ENCODE measurements at places on chromosomes 6 and 20.

DNA sequence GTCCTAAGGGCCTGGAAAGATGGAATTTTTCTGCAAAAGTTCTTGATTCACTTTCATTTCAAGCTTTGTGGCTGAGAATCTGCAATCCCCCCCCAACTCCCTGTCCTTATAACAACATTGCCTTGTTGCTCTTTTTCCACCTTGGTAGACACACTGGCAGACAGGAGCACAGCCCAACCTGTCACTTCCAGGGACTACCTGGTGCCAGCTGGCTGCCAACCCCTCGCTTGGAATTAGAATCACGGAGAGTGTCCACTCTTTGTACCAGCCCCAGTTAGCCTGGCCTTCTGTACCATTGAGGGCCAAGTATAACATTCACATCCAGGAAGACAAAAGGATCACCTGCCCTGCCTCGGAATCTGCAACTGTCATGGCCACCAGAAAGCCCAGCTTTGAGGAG, 74.7 kb downstream of the POPDC3 start:
- DNase-seq: no peak

DNA sequence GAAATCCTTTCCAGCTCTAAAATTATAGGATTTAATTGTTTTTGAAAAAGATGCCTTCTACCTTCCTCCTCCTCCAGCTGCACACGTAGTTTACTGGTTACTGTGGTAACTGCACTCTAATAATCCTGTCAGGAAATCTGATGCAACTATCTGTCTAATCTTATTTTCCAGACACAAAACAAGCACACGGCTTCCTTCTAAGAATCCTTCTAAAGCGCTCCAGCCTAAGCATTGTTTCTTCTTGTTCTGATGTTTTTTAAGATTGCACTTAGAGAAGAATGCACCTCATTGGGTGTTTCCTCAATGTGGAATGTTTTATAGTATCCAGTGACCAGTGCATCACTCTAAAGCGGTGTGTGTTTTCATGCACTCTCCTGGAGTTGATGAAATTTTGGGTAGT, 63.6 kb downstream of the CARMIL1 start:
- no peak for DNase-seq

- peak; percentile 50 for DNase-seq
These were observed 6.8 kb downstream of the ADA start for GRCh38 chr20:44644667-44645131.

- DNase-seq: peak; percentile 57
These were observed 49.2 kb downstream of the GMDS start for GRCh38 chr6:2196079-2196679.

DNA sequence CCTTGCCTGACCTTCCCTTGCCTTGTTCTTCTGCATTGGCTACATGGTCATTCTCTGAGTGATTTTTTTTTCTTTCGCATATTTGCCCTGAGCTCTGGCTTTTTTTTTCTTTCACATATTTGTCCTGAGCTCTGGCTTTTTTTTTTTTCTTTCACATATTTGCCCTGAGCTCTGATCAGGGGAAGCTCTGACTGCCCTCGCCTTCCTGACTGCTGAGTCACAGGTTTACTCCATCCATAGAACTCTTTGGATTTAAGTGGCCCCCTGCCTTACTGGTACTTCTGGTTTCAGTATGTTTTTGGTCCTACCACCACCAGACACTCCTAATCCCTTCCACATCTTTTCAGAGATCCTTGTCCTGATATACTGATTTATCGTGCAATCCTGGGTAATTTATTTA, 201.1 kb downstream of the OGFRL1 start:
- no peak for DNase-seq

DNA sequence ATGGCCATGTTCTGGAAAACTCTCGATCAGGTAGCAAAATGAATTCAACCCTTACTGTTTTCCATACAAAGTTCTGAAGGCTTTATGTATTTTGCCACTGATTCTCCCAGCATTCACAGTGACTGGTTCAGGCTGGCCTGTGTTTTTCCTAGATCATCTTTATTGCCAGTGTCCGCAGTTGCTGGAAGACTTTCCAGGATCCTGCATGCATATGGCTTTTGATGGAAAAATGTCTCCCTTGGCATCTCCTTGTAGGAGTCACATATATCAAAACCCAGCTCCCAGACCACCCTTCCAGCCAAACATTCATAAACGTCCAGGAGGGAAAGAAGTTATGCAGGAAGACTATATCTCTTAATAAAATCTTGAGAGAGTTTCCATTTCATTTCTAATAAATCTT, 588.8 kb downstream of the MAFB start:
- DNase-seq: no peak

DNA sequence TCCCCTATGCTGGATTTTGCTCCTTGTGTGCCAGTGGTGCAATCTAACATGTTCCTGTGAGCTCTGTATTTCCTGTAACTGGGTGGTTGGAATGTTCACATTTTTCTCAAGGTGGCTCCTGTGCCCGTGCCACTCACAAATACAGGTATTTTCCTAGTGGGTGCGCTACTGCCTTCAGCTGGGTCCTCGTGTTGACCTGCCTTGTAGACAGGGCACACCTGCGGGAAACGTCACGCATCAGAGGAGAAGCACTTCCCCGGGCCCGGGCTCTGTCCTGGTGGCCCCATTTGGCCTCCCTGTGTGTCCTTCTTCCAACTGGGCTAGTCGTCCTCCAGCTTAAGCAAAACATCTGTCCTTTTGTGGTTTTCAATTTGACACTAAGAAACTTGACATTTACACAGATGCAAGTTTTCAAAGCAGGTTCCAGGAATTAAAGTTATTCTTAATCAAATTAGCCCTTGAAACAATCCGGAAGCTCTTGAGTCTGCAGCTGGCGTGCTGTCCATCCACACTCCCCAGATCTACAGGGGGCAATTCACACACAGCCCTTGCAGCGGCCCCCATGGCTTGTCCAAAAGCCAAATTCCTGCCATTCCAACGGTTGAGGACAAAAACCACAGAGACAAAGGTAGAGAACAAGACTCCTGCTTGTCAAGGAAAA, 275.1 kb downstream of the CDC5L start:
- DNase-seq: no peak

DNA sequence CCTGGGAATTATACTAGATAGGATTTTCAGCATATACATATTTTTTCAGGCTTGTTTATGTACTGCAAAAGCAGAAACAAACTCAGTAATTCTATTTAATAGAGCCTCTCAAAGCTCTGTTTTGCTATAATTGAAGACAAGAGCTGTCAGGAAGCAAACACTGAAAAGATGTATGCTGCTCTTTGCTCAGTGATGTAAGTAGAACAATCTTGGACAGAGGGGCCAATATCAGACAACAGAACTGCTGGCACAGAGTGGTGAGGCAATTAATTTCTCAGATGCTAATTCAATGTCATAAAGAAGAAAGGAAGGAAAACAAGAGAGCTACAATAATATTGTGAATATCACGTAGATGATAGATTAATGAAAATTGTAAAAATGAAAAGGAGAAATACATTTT, 663.3 kb upstream of the ADGRB3 start:
- no peak for DNase-seq

GRCh38 chr6:47168180-47168579, 126.0 kb upstream of the ADGRF1 start:
- no peak for DNase-seq

GRCh38 chr6:99761711-99762110, 155.1 kb downstream of the PRDM13 start:
- no peak for DNase-seq

DNA sequence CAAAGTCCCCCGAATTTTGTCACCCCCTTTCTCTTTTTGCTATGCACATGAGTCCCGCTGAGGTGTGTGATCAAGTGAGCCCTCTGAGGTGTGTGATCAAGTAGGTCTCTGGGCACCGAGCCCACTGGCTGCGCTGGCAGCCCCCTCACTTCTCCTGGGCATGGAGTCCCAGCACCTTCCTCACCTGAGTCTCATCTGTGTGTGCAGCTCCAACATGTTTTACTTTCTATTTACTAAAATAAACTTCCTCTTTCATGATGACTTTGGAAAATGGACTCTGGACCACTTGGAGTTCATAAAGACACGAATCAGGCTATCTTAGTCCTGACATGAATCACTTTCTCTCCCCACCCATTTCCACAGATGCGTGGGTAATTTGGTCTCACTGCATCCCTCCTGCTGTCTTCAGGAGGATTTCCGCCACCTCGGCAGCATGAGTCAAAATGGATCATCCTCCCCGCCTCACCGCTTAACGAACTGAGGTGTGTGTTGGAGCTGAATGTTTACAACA, 39.8 kb downstream of the PRDM1 start:
- DNase-seq: peak; percentile 44

- DNase-seq: no peak
These were observed 791 bp downstream of the ADGRG6 start for GRCh38 chr6:142302421-142303175.

DNA sequence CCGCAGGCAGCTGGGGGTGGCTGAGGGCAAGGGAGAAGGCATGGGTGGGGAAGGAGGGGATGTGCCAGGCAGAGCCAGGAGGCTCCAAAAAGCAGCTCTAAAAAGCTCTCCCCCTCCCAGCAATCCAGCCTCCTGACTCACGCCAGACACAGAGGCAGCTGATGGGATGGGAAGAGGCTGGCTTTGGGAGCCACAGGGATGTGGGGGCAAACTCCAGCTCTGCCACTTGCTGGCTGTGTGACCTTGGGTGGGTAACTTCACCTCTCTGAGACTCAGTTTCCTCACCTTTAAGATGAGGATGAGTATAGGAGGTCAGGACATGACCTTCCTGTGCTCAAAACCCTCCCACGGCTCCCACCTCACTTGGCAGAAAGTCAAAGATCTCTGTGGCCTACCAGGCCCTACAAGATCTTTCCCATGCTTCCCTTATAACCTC, 148.9 kb downstream of the CEBPB start:
- no peak for DNase-seq

DNA sequence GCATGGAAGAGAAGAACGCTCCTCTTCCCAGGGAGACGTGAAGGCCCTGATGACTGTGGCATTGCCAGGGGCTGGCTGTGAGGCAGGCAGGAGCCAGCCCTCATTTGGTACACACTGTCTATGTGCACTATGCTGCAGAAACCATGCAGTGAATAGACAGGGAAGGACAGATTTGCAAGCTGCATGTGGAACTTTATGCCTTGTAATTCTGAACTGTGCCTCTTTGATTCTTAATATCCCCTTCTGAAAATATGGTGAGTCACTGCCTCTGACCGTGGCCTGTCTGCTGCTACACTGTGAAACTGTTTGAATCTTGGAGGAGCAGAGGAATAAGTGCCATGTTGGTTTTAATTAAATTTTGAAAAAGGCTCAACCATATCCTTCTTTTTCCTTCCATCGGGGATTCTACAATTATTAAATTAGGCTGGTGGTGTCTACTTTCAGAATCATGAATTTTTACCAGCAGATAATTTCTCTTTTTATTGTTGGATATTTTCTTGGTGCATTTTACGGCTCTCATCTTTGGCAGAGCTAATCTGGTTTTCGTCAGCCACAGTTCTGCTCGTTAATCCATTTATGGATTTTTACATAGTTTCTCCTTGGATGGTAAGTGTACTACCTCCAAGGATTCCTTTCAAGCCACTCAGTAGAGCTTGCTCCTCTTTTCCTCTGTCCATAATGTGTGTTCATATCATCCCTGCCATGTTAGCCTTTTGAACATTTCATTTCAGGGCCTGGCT, 301.0 kb upstream of the SLC35B3 start:
- no peak for DNase-seq

GRCh38 chr6:129516005-129516404, 194.0 kb downstream of the ARHGAP18 start:
- no peak for DNase-seq

GRCh38 chr6:143213859-143214376, 153.2 kb downstream of the AIG1 start:
- DNase-seq: no peak

DNA sequence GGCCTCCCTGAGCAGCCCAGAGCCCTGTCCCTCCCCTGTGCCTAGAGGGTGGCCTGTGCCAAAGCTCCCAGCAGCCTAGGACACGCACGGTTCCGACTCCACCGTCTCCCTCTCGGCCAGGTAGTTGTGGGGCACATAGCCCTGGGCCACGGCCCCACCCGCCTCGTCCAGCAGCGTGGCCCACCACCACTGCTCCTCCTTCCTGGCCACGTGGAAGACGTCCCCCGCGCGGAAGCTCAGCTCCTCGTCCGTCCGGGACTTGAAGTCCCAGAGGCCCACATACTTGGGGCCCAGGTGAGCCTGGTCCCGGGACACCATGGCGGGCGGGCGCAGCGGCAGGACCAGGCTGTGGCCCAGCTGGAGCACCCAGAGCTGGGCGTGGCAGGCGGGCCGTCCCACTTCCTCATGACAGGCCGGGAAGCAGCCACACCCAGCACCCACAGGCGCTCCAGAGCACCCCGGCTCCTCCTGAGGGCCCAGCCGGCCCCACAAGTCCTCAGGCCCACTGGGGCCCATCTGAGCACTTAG, at the start of gene PTK6:
TSS of gene PTK6 (minus strand) at position 380 of the 528 bp plus-strand sequence. CDS start at position 318, 62 bp downstream.
- peak; percentile 43 for DNase-seq

GRCh38 chr20:13765299-13765698, 19.4 kb downstream of the ESF1 start:
- no peak for DNase-seq

DNA sequence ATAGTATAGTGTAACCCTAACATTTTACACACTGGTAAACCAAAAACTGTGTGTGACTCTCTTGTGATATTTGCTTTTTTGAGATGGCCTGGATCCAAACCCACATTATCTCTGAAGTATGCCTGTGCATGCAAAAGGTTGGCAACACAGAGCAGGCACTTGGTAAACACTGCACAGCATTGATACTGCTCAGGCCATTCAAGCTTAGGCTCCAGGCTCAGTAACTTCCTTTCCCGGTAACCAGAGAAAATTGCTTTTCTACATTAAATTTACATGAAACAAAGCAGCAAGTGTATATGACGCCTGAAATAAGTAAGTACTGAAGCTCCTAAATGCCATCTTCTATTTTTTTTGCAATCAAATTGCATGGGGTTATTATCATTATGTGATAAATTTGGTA, 205.7 kb downstream of the EPM2A start:
- DNase-seq: no peak

DNA sequence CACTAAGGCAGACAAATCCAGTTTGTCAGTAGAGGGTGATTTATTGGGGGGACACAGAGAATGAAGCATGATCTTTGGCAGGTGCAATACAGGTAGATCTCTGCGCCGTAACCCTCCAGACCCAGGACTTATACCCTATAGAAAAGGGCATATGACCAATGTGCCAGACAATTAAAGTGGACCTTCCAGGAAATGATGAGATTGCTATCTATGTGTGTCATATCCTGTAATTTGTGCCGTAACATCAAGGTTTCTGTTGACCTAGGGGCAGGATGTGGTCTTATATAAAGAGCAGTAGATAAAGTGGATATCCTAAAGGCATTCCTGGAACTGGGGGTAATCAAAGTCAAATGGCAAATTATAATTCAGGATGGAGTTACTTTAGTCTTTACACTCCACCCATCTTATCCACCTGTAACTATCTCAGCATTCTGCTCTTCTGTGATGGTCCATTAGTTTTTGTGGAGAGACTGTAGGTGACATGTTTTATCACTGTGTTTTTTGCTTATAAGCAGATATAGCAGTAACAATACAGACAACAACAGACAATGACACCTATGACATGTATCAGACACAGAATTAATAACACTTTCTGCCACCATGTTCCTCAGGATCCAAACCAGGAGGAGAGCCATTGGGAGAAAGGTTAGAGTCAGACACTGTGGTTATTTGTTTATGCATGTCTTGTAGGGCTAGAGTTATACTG, 43.1 kb upstream of the ZNF337 start:
- no peak for DNase-seq

- no peak for DNase-seq
These were observed 36.9 kb upstream of the FRMD1 start for GRCh38 chr6:168115748-168116437.

- DNase-seq: no peak
These were observed 187.4 kb downstream of the TBC1D7 start for GRCh38 chr6:13140980-13141379.
